ENCODE measurements at places on chromosomes 6 and 20.

DNA sequence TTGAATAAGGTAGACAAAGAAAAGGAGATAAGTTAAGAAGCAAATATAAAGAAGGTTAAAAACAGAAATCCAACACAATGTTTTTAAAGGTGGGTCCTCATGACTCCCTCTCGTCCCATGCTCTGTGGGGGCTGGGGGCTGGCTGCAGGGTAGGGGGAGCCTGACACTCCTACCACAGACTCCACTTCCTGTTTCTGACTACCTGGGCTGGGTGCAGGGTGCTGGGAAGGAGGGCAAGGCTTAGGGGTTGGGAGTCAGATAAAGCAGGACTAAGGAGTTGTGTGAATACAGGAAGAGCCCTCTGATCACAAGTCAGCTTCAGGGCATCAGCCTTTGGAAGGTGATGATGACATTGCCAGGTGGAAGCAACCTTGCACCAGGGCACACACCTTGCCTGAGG, 277.0 kb upstream of the SGK1 start:
- no peak for DNase-seq

DNA sequence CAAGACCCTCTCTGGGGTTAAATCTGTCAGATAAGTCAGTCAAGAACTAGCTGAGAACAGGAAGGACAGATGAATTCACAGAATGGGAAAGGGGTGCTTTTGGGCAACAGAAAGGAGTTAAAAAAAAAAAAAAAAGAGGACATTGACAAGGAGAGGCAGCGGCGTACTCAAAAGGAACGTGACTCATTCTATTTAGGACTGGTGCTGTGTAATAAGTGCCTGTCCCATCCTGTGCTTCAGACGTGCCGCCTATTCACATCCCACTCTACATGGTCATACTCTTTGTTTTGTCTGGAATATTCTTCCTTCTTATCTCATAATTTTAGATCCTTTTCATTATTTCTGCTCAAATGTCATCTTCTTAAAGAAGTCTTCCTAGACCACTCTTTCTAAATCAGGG, 101.1 kb upstream of the EMILIN3 start:
- no peak for DNase-seq

- no peak for DNase-seq
Measured at GRCh38 chr6:98894810-98895209, 52.9 kb downstream of the FBXL4 start.

GRCh38 chr6:159090530-159091480, 46.0 kb upstream of the TAGAP start:
- no peak for DNase-seq

- DNase-seq, result no peak
Measured at GRCh38 chr6:16735014-16735413, 26.2 kb downstream of the ATXN1 start.

- DNase-seq, result peak; percentile 85
Measured at GRCh38 chr20:23061734-23062561, 12.5 kb upstream of the THBD start.

- DNase-seq, result no peak
Measured at GRCh38 chr20:51715163-51715855, 52.9 kb downstream of the ATP9A start.

- DNase-seq, result no peak
Measured at GRCh38 chr20:7189231-7189630, 421.7 kb downstream of the BMP2 start.

DNA sequence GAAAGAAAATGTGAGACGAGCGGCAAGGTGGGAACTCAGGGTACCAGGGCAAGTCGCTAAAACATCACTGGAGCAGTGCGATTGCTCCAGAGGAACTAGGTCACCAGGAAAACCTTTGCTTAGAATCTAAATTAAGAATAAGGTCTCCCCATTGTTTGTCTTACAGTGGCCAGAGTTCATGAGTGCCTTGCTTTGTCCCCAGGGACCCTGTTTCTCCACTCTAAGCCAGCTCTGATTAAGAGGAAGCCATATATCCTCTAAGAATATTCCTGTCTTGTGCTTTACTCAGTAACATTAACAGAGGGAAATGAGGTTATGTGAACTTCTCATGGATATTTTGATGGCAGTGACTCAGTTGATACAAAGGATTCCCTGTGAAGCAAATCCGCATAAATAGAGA, 305.8 kb downstream of the CD83 start:
- DNase-seq, result no peak

DNA sequence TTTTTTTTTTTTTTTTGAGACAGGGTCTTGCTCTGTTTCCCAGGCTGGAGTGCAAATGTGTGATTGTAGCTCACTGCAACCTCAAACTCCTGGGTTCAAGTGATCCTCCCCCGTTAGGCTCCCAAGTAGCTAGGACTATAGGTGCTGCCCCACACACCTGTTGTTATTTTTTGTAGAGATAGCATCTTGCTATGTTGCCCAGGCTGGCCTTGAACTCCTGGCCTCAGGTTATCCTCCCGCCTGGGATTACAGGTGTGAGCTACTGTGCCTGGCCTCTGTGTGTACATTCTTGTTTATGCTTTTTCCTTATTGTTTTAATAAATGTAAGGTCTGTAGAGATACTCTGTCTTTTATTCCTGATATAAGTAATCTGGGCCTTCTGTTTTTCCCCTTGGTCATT, 14.8 kb downstream of the CD2AP start:
- no peak for DNase-seq

DNA sequence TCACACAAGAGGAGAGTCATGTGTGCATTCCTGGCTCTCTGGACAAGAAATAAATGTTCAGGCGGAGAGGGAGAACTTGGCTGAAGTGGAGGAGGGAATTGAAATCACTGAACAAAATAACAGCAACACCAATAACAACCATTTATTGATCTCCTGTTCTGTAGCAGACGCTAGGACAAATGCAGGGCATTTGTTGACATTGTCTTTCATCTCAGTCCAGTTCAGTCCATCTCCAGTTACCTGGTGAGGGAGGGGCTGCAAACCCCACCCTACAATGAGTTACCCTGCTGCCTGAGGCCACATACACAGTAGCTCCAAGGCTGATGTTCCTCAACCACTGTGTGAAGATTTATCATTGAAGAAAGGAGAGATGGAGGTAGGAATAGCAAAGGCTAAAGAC, 27.3 kb downstream of the UNC5CL start:
- no peak for DNase-seq

- DNase-seq, result no peak
Measured at GRCh38 chr20:17624070-17624469, 54.2 kb downstream of the DSTN start.

GRCh38 chr6:37303891-37304503, 46.1 kb upstream of the TMEM217 start:
- DNase-seq, result peak; percentile 75

- DNase-seq, result no peak
Measured at GRCh38 chr6:119285908-119286625, 63.5 kb downstream of the MAN1A1 start.

- DNase-seq, result no peak
Measured at GRCh38 chr6:33808641-33809180, 4.9 kb upstream of the MLN start.

- no peak for DNase-seq
Measured at GRCh38 chr20:49424536-49424935, 57.9 kb downstream of the KCNB1 start.

DNA sequence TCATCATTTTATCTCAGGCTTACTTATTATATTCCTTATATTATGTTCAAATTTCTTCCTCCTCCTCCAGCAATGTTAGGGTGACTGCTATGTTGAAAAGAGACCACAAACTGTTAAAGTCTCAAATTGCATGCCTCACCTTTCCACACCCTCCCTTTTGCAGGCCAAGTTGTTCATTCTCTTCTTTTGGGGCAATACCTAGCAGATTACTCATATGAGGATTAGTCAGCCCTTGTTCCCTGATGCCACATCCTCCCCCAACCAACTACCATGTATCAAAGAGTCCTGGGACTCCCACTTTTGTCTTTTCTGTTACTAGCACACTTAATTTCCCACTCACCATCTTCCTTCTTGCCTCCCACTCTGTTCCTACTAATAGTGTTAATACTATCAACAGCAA, 434.7 kb downstream of the BCKDHB start:
- DNase-seq, result peak; percentile 79

DNA sequence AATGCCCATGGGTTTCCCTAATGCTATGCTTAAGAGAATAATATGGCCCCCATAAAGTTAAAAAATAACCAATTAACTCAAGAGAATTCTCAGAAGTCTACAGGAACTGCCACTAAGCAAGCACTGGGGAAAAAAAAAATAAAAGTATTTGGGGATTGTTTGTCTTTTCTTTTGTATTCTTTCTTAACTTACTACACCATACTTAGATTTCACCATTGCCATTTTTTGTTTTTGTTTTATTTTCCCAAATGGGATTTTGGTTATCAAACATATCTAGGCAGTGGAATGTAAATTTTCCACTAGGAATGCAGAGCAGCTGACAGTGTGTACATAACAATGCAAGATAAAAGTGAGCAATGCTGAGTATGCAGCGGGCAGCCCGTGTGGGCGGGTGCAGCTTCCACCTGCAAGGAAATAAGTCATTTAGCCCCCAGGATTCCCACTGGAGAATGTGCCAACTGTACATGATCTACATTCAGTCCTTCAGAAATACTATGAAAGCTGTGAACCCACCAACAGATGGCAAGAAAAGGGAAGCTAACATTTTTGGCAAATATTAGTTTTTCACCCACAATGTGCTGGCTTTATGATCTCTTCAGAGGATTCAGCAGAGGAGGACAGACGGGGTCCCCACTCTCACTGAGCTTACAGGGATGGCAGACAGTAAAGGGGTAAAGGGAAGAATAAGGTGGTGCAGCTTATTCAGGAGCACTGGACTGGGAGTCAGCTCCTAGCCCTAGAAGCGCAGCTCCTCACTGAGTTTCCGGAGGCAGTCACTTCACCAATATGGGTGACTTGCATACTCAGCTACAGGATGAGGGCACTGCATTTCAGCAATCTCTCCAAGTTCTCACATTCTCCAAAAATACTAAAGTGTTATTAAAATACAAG, 44.4 kb downstream of the DCDC2 start:
- DNase-seq, result peak; percentile 15

DNA sequence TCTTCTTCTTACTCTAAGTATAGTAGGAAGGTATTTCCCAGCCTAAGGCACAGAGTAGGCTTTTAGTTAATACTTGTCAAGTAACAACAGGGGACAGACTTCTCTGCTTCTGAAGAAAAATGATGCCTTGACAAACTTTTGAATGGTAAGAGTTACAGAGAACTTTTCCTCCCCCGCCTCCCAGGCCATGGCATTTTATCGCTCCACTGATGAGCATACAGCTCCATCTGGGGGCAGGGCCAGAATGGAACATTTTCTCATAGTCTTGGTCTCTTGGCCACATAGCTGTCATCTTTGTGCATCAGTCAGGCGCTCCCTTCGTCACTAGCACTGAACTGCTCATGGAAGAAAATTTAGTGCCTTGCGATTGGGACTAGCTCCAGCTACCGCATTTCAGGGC, 1066.8 kb upstream of the CITED2 start:
- DNase-seq, result peak; percentile 62

DNA sequence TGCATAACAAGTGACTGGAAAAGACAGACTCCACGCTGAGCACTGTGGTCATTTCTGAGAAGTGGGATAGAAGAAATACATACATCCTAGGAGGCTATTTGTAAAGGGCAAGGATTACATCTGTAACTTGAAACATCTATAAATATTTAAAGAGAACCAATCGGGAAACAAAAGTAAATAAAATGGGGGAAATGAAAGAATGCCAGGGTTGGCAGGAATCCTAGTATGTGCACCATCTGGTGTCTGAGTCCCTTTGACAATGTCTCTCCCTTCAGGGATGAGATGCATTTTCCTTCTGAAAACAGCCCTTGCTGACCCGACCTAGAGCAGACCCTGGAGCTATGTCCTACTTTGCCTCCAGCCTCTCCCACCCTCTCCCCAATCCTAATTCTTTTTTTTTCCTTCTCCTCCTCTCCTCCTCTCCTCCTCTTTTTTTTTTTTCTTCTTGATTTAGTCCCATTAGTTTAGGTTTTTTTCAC, 53.2 kb downstream of the VSTM2L start:
- DNase-seq, result no peak

- no peak for DNase-seq
Measured at GRCh38 chr6:137156650-137157049, 16.8 kb downstream of the IL22RA2 start.

GRCh38 chr6:108164543-108164814, 1.3 kb upstream of the NR2E1 start:
- DNase-seq, result no peak

- DNase-seq, result no peak
Measured at GRCh38 chr20:7144464-7144863, 377.0 kb downstream of the BMP2 start.

DNA sequence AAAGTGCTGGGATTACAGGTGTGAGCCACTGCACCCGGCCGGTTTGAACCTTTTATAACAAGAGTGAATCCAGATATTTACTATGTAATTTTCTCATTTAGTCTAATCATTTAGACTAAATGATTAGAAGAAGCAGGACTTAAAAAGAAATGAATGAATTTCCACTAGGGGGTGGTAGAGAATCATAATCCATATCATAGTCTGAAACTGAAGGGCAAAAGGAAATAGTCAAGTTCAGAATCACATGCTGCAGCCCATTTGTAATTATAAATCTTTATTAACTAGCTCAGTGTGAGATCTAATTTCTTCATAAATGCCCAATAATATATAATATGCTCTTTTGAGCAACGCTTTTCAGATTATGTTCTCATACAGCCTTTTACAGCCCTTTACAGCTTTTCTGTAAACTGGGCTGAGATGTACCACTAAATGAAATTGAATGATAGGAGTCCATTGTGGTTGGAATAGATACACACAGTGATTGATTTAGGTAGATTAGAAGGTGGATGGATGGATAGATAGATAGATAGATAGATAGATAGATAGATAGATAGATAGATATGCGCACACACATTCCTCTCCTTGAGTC, 31.8 kb downstream of the PSMB9 start:
- peak; percentile 50 for DNase-seq

GRCh38 chr6:100175814-100176310, 181.8 kb upstream of the MCHR2 start:
- peak; percentile 71 for DNase-seq

DNA sequence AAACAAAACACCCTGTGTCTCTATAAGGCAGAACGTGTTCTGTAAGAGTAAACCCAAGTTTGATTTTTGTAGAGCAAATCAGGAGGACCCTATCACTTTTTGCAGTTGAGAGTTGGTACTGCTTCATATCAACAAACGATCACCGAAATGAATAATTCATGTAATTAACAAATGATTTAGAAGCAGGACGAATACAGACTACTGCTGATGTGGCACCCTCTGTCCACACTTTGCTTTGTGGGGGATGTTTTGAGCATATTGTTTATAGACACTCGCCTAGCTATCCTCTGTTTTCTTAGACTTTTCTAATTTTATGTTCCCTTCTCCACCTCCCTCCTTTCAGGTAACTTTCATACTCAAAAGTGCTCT, 1.5 kb downstream of the CD2AP start:
- no peak for DNase-seq

DNA sequence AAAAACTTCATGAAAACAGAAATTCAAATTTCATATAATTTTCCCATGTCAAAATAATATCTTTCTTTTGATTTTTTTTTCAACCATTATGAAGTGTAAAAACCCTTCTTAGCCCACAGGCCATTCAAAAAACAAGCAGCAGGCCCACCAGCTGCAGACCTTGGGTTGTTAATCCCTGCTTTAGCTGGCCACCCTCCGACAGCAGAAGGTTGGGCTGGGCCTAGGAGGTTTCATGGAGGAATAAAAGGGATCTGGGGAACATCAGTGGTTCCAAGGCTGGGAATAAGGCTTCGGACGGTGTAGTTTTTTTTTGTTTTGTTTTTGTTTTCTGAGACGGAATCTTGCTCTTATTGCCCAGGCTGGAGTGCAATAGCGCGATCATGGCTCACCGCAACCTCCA, 3.6 kb upstream of the HSP90AB1 start:
- DNase-seq, result no peak

GRCh38 chr6:153599901-153600300, 439.1 kb upstream of the OPRM1 start:
- DNase-seq, result no peak

GRCh38 chr20:5834436-5835005, 84.3 kb downstream of the SHLD1 start:
- DNase-seq, result no peak
